Right lung (tissue), 10 donors: ENCODE measurements at places on chromosomes 3 and 15.
A peak's percentile ranks its signal among the peaks of the same experiment; 100 is the strongest.

DNA sequence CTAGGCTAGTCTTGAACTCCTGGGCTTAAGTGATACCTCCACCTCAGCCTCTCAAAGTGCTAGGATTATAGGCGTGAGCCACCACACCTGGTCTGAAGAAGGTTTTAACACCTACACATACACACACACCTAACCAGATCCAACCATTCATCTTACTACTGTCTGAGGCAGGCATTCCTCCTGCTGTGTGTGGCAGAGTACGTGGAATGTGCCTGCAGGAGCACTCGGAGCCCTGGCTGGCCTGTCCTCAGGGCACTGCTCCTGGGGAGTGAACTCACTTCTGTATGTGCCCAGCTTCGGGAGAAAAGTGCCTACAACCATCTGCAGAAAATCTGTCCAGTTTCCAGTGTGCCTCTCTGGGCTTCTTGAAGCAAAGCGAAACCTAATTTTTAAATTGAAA, 58.2 kb upstream of the LIMD1 start:
- no peak for DNase-seq

DNA sequence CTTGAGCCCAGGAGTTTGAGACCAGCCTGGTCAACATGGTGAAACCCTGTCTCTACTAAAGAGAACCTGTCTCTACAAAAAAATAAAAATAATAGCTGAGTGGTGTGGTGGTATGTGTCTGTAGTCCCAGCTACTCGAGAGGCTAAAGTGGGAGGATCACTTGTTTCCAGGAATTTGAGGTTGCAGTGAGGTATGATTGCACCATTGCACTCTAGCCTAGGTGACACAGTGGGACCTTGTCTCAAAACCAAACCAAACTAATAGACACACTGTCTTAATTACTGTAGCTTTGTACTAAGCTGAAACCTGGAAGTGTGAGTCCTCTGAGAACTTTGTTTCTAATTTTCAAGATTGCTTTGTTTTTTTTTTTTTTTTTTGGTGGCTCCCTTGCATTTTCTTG, 30.4 kb downstream of the MGA start:
- no peak for DNase-seq

- DNase-seq, result no peak
Observed at GRCh38 chr3:179446501-179446900, 4.8 kb downstream of the GNB4 start.

DNA sequence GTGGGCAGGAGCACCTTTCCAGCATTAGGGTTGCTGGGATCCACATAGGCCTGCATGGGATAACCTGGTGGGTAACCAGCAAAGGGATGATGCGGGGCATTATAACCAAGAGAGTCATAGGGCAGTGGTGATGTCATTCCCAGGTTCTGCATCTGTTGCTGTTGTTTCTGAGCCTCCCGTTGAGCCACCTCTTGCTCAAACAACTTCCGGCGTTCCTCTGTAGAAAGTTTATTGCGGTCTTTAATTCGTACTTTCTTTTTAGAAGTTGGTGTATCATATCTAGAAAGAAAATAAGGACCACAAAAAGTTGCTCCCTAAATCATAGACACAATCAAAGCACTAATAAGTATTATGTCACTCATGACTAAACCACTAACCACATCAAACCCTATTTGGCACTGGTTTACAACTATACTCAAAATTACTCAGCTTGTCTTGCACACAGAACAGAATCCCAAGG, 77.8 kb downstream of the NBEAL2 start:
- DNase-seq, result no peak

DNA sequence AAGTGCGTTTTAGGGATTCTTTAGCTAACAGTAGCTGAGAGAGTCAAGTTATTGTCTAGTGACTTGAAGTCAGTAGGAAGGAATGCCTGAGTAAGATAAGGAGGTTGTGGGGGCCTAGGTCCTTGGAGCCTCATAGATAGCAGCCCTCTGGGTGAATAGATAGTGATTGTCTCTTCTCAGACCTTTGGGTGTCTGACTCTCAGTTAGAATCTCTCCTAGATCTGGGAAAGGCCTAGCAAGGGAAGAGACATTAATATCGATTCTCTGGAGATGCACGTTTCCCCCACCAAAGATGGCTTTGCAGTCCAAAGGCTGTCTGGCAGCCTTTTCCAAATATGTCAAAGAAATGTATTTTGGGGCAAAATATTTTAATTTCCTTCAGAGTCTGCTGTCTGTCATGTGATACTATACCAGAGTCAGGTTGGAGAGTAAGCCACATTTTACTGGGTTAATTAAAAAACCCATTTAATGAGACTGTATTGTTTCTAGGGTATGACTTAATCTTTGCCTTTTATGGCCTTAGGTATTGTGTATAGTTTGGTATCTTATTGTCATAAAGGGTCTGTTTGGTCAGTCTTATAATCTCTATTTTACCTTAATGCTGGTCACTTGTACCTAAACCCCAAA, 92.2 kb downstream of the ST6GAL1 start:
- DNase-seq, result no peak

GRCh38 chr15:45588219-45588875, 1.2 kb downstream of the BLOC1S6 start:
- peak; percentile 4 for DNase-seq

- no peak for DNase-seq
Observed at GRCh38 chr3:143307613-143308183, 188.1 kb downstream of the CHST2 start.

DNA sequence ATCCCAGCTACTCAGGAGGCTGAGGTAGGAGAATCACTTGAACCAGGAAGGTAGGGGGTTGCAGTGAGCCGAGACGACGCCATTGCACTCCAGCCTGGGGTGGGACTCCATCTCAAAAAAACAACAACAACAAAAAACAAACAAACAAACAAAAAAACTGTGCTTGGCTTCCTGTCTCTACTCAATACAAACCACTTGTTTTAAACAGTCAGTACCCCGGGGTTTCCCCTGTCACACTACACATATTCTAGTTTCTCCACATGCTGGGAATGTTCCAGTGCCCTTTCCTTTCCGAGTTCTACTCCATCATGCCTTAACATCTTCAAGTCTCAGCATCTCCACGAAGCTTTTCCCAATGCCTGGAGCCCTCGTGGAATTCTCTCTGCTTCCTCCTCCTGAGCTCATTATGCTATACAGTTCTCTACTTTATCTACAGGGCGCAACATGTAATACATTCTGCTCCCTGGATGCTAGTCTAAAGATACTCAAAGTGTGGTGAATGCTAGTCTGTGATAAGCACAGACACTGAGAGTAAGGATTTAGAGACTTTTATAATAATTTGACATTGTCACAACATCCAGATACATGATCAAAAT, 7.8 kb downstream of the EMC3 start:
- no peak for DNase-seq

- DNase-seq, result no peak
Observed at GRCh38 chr3:4904811-4905695, 74.2 kb upstream of the BHLHE40 start.

DNA sequence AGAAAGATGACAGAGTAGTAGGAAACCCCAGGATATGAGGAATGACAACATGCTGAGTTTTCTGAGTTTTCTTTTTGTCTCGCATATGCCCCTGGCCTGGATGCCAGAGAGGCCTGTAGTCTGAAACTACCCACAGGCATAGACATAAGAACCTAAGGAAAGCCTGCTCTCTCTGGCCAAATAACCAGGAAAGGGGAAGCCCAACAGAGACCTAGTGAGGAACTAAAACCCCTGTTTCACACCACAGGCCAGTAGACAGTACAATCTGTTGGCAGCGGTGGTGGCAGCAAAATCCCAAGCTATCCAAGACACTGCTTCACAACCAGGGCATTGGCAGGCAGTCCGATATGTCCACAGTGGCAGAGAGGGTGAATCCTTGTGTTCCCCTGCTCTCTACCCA, 55.0 kb upstream of the DCP1A start:
- no peak for DNase-seq

DNA sequence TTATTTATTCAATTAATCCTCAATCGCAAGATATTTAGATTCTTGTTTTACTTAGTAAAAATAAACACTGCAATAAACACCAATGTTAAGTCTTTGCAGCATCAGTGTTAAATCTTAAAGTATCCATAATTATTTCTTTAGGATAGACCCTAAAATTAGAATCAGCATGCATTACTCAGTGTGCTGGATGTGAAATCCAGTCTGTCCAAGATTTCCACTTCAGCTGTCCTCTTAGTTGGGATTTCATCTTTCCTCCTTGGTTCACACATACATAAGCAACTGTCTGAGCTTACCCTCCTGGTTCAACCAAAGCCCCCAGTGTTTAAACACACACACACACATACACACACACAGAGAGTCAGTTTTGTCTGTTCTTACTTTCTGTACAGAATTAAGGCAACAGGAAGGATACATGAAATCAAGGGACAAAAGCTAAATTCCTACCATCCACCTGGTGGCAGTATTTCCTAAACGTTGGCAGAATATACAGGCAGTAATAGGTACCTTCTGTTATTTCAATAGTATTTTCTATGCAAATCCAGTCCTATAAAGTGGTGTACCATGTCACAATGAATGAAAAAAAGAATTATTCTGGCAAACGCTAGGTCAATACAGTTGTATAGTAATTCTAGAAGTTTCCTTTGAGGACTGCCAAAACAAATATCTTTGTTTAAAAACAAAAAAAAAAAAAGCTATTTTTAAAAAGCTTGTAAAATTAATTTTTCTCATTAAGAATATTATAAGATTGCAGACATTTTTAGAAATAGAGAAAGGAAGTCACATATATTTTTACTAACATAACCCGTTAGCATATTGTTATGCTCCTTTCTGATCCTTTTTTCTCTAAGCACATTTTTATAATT, 27.3 kb upstream of the DMXL2 start:
- DNase-seq, result peak; percentile 61

- DNase-seq, result no peak
Observed at GRCh38 chr3:51688206-51688600, 17.2 kb downstream of the TEX264 start.

GRCh38 chr15:75348034-75348561, 1.3 kb downstream of the NEIL1 start:
- DNase-seq, result peak; percentile 15

DNA sequence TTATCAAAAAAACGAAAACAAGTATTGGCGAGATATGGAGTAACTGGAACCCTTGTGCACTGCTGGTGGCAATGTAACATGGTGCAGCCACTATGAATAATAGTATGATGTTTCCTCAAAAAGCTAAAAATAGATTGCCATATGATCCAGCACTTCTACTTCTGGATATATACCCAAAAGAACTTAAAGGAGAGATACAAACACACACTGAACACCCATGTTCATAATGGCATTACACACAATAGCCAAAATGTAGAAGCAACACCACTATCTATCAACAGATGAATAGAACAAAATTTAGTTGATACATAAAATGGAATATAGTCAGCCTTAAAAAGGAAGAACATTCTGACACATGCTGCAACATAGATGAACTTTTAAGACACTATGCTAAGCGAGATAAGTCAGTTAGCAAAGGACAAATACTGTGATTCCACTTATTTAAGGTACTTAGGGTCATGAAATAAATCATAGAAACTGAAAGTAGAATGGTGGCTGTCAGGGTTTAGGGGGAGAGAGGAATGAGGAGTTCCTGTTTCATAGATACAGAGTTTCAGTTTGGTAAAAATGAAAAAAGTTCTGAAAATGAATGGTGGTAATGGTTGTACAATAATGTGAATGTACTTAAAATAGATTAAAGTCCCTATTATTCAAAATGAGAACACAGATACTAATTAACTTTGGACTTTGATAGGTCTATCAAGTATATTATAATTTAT, 59.4 kb upstream of the IMPG2 start:
- no peak for DNase-seq

DNA sequence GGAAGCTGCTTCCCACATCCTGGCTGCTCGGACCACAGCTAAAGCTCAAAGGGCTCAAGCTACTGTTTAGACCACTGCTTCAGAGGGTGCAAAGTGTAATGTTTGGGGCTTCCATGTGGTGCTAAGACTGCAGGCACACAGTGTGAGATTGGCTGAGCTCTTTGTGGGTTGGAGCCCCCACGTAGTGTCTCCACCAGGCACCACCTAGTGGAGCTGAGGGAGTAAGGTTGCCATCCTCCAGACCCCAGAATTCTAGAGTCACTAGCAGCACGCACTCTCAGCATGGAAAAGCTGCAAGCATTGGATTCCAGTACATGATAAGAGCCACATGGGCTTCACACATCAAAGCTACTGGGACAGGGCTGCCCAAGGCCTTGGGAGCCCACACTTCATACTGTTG, 9.3 kb downstream of the MKRN3 start:
- no peak for DNase-seq

DNA sequence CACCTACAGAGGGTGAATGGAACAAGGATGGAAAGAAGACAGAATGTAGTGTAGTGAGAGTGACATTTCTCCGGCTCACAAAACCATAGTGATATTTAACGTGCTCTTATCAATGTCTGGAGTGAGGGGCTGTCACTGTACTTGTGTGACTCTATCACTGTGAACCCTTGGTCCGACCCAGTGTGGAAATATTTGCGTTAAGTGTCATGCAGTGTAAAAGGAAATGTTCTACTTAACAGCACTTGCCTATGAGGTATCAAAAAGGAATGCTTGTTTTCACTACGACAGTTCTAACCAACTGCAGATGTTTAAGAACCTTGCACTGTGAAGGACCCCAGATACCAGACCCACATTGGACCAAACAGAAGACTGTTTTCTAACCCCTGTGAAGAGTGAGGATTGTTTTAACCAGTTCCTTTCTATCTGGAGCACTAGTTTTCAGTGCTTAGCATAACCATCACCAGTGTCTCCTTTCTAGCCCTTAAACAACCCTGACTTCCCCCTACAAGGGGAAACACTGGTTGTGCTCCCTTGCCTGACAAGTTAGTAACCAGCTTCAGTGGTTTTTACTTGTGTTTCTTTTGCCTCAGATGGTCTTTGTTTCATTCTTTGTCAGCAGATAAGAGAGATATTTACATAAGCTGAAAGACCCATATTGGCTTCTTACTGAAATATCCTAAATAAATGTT, 144.7 kb upstream of the ABHD17C start:
- DNase-seq, result no peak

DNA sequence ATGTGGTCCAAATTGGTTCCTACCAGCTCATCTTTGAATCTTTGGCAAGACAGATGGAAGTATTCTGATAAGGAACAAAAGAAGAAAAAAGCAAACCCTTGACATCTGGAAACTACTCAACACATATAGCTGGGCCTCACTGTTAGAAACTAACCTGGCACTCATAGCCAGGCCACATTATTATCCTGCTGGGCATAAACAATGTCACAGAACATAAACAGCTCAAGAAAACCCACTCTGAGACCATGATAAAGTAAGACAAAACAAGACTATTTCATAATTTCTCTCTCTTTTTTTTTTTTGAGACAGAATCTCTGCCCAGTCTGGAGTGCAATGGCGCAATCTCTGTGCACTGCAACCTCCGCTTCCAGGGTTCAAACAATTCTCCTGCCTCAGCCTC, 1093.2 kb downstream of the FHIT start:
- no peak for DNase-seq

DNA sequence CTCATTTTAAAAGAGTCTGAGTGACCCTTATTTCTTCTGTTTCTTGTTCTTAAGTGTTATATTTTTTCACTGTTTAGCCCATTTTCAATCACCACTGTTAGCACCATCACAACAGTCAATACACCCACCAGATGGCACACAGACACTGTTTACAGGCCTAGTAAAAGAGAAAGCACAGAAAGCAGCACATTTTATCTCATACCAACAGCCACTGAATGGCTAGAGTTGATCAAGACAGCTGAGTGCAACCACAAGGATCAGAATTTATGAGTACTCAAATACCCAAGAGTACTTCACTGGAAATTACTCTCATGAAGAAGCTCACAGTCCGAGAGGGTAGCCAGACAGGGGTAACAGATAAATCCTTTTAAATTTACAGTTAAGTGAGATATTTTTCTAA, 127.0 kb downstream of the TFDP2 start:
- DNase-seq, result no peak
